Dermis blood vessel endothelial cell (primary cell): ENCODE measurements at places on chromosomes 11 and 22.

DNA sequence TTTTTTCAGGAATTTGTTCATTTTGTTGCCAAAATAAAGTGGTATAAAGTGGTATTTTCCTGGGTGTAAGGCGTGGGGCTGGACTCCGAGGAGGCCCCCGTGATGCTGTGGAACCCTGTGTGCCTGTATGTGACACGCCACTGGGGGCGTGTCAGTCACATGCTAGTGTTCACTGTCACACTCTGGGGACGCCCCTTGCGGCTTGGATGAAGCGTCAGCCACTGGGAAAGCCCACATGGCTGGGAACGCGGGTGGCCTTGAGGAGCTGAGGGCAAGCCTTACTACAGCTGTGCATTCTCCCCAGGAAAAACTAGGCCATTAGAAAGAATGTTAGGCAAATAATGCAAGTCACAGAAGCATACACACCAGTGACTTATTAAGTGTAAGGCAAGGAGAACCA, 77.0 kb upstream of the SLC25A18 start:
- DNase-seq: no peak

DNA sequence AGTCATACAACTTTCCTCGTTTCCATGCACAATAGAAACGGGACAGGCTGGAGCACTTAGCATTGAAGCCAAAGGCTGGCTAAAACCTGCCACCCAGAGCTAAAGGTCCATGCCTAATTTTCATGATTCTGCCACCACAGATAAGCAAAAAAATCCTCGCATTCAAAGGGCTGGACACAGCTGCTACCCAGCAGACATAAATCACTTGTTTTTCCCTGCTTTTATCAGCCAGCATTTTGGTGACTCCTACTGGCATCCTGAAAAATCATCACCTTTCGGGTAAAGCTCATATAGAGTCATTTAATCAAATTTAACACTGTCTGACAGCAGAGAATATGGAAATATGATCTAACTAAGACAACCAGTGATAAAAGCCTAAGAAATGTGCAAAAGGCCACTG, 37.9 kb downstream of the ALG9 start:
- DNase-seq: peak; percentile 39

DNA sequence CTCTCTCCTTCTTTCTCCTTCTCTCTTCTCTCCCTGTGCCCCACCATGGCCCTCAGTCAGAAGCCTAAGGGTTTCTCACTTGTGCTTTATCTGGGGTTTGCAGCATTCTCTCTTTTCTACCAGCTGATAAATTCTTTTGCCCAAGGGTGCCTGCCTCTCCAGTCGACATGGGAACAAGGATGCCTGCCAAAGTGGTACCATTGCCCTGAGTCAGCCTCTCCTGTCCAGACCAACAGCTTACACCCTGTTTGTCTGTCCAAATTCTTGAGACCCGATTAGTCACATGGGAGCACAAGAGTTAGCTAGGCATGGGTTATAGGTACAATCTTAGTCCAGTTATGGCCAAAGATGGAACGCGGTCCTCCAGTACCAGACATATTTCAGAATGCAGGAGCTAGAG, 242.7 kb downstream of the LARGE1 start:
- DNase-seq: no peak

- DNase-seq: no peak
Measured at GRCh38 chr22:46240907-46241306, 9.2 kb downstream of the CDPF1 start.

DNA sequence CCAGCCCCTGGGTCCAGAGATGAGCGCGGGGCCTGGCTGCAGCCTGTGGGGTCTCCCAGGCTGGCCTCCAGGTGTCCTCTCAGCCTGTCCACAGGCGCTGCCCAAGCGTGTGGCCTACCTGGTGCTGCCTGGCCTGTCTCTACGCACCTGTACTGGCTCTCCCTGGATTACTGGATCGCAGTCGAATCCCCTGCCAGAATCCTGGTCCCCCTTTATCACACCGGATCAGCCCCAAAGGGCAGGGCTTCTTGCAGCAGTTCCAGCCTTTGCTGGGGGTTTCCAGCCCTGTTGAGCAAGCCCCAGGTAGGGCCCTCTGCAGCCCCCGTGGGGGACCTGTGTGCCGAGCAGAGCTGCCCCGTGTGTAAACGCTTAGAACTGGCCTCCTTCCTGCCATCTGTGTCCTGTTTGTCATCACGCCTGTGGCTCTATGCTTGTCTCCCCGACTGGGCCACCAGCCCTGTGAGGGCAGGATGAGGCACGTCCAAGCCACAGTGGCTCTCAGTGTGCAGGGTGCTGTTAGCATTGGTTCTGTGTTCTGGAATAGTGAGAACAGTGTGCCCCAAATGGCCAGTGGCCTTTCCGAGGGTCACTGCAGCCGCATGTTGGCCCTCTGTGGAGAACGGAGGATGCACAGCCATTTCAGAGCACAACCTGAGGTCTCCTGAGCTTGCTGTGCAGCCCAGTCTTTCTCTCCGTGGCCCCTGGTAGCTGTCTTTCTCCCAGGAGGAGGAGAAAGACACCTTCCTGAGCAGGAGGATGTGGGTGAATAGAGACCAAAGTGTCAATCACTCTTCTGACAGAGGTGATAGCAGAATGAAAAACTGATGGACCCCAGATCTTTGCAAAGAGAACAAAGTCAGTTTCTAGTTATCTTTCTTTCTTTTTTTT, 13.9 kb upstream of the TXNRD2 start:
- DNase-seq: no peak

- peak; percentile 91 for DNase-seq
Measured at GRCh38 chr11:58524232-58525036, 16.5 kb upstream of the OR5B21 start.

- DNase-seq: no peak
Measured at GRCh38 chr11:7564803-7565202, 51.0 kb downstream of the PPFIBP2 start.

DNA sequence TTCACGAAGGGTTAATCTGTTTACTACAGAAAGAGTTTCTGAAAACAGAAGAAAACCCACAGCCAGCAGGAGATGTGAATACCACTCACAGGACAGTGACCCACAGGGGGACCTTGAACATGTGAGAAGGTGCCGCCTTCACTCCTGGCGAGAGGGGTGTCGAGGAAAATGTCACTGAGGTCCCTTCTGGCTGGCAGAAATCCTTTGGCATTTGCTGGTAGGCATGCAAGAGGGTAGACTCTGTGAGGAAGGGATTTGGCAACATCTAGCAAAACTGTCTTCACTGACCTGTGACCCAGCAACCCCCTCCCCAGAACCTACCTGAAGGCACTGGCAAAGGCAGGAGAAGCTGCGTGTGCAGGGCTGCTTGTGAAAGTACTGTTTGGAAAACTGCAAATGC, 8.6 kb downstream of the KCNQ1 start:
- no peak for DNase-seq

DNA sequence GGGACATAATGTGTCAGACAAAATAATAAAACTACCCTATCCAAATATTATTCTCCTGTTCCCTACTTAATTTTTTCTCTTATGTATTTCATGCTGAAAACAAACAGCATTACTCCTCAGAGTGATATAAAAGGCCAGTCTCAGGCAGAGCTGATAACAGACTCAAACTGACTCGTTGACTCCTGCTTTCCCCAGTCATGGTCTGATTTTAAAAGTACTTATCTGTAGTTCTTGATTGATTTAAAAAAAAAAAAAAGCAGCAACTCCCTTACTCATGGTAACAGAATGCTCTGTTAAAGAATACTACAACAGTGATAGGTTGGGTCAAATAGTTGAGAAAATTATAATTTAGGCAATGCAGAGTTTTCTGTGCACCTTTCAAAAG, 90.3 kb upstream of the BARX2 start:
- no peak for DNase-seq

GRCh38 chr22:49021131-49021925, 806.3 kb downstream of the BRD1 start:
- DNase-seq: no peak

- no peak for DNase-seq
Measured at GRCh38 chr11:120064341-120064740, 73.6 kb downstream of the TRIM29 start.

DNA sequence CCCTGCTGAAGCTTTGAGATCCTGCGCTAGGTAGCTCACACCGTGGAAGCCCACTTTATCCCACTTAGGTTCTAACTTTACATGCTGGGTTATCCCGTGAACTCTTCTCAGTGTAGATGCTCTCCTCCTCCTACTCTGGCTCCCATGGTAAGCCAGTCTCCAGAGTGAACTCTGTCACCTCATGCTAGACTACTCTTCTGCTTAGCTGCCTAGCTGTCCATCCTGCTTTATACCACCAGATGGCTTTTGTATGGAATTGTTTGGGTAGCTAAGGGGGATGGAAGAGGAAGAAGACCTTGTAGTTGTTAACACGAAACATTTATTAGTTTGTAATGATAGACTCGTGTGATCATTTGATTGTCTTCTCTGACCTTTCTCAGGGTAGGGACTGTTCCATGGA, 46.8 kb downstream of the EMSY start:
- DNase-seq: no peak

- no peak for DNase-seq
Measured at GRCh38 chr11:126450198-126450597, 94.7 kb downstream of the ST3GAL4 start.

GRCh38 chr11:119874660-119875238, 145.7 kb upstream of the NECTIN1 start:
- DNase-seq: no peak

- DNase-seq: no peak
Measured at GRCh38 chr11:71473793-71474080, 20.7 kb downstream of the NADSYN1 start.

DNA sequence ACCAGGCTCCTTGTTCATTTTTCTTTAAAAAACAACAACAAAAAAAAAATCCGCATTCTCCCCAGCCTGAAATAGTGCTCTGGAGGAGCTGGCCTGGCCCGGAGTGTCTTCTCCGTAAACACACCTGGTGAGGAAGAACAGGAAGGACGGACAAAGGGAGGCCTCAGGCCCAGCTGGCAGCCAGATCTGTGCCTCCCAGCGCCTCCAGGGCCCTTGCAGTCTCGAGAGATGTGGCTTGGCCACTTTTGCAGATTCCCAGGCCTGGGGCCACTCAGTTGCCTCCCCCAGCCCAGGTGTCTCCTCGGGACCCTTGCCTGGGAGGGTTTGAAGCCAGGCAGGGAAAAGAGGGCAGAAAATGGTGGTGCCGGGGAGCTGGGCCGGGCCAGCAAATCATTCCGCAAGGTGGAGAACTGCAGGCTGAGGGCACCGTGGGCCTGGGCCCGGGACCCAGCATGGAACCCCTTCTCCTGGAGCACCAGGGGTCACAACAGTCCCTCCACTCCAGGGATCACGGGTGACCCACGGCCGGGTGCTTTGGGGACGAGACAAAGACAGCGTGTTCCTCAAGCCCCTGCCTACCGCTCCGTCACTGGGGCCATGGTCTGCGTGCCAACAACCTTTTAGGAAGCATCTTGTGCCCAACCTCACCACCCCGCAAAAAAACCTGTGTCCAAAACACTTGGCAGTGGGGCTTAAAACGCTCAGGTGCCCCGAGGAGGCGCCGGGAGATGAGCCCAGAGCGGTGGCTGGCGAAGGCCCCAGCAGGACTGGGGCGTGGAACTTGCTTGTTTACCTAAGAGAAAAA, 67.1 kb upstream of the WNT7B start:
- peak; percentile 38 for DNase-seq

DNA sequence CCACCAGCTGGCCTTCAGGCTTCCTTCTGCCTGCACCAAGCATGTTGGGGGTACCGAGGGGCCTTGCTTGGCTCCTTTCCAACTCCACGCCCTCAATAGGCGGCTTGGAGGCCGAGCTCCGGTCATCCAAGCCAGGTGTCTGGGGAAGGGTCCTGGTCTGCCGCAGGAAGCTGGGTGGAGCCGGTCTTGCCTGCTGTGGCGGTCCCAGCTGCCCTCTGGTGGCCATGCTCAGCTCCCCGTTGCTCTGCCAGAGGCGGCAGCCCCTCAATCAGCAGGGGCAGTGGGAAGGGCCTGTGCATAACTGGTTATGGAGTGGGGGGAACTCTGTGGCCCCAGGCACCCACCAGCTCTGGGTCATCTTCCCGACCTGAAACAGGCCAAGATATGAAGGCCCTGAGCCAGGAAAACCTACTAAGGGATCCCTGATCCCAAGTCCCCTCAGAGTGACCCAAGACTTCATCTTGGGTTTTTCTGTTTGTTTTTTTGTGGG, 3.2 kb downstream of the ARVCF start:
- DNase-seq: peak; percentile 86

- DNase-seq: peak; percentile 55
Measured at GRCh38 chr11:11265994-11266606, 87.0 kb downstream of the CSNK2A3 start.

DNA sequence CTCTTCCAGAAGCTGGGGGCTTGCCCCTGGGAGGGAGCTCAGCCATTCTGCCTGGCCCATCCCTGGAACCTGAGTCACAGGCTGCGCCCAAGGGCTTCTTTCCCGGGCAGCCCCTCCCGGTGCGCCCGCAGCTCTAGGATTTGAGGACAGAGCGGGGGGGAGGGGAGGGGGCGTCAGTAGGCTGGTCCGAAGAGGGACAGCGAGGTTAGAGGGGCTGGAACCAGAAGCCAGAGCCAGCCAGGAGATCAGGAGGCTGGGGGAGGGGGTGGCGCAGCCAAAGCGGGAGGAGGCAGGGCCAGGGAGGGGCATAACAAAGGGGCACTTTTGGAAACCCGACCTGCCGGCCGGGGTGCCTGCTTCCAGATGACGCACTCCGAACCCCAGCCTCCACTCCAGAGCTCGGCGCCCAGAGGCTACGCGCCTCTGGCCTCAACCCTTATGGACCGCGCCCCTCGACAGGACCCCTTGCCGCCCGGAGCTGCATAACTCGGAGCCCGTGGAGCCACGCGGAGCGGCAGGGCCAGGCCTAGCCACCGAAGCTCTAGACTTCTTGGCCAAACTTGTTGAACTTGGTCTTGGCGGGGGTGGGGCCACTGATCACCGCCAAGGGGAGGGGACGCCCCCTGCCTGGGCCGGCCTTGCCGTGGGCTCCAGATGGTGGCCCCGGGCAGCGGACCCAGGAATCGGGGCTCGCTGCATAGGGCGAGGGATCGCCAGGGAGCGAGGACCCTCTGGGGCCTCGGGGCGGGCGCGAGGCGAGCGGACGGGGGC, 744 bp downstream of the PACSIN3 start:
- DNase-seq: peak; percentile 26

GRCh38 chr11:107196732-107197131, 178.5 kb upstream of the GUCY1A2 start:
- no peak for DNase-seq

DNA sequence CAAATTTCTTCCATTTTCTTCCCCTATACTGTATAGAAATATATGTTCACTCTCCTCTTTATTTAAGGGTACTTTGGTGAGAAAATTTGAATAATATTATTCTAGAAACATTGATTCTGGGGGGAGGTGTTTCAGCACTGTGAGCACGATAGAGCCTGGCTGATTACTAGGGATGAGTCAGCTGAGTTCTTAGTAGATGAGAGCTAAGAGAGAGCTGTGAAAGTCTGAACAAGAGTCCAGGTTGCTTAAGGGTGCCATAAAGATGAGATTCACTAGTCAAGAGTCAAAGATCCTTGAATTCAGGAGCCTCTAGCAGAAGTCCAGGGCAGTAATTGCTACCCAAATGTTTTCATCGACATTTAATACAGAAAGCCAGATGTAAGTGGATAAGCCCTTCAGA, 756.6 kb upstream of the API5 start:
- DNase-seq: no peak

GRCh38 chr11:90805172-90805571, 582.3 kb upstream of the CHORDC1 start:
- DNase-seq: peak; percentile 16
